ENCODE measurements at places on chromosomes 3 and 15.

DNA sequence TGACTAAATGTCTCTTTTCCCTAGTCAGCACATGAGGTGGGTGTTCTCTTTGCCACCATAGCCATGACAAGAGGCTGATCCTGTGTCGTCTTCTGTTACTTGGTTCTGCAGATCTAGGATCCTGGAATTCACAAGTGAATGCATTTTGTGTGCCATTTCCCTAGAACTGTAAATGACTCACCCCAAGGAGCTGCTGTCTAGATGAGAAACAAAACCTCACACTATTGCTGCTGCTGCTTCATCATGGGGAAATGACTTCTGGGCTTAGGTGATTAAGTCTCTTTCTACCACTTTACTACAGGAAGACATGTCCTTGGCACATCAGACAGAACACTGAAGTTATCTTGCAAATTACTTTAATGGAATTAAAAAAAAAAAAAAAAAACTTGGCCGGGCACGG is 54.9 kb downstream of the SLCO3A1 start:
- DNase-seq: no peak

GRCh38 chr3:52021489-52022268 is 26.0 kb upstream of the RPL29 start:
- DNase-seq: peak; percentile 94

DNA sequence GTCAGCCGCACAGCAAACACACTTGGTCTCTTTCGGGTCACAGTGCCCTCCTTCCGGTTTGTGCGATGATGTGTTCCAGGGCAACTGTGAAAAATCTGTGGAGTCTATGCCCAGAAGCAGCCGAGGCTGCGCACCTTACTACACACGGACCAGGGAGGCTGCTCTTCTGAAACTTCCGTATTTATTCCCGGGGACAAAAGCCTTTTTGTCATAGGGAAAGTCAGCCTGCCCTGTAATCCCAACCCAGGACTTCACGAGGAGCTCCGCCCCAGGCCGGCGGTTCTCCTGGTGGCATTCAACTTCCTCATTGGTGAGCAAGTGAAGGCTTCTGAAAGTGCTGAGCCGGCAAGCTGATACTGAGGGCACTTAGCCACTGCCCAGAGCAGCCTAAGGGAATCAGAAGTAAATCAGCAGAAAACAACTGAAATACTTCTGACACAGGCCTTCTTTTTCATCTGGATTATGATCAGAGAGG is 126.5 kb downstream of the FMN1 start:
- DNase-seq: peak; percentile 77

DNA sequence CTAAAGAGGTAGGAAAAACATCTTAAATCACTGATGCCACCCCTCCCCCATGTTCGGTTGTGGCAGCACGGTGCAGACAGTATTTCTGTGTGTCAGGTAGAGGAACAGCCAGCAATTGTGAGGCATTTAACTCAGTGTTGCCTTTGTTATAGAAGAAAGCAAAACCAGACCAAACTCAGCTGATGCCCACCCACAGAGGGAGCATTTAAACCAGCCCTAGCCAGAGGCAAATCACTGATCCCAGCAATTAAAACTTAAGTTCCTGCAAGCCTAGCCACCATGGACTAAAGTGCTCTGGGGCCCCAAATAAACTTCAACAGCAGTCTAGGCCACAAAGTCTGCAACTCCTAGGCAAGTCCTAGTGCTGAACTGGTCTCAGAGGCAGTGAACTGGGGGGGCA is 94.5 kb downstream of the CFAP20DC start:
- peak; percentile 66 for DNase-seq

GRCh38 chr3:124837730-124838186 is 49.4 kb downstream of the ITGB5 start:
- DNase-seq: peak; percentile 5

DNA sequence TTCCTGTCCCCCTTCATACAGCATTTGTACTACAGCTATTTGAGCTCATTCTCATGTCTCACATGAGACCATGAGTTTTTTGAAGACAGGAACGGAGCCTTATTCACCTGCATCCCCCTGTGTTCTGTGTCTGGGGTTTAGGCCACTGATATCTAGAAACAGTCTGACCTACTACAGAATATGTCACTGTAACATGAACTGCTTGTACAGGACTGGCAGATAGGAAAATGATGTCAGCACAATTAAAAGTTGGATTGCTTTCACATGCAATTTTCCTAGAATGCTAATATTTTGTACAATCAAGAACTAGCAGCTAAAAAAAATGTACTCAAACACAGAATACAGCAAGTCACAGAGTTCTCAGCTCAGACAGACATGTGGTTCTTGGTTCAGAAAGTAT is 90.8 kb upstream of the FGF12 start:
- DNase-seq: no peak

- no peak for DNase-seq
These were observed 150.9 kb downstream of the CNTN3 start for GRCh38 chr3:74463515-74463914.

DNA sequence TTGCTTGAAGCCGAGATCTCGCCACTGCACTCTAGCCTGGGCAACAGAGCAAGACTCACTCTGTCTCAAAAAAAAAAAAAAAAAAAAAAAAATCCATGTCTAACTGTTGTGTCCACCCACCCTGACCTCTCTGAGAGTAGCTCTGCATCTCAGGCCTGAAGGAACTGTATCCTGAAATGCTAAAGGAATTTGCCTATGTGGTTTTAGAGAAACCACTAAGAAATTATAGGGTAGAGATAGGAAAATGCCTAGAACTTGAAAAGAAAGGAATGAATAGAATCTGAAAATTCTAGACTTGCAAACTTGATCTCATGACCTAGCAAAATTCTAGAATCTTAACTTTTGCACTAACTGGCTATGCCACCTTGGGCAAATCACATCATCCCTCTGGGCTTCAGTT is 217.5 kb upstream of the ROPN1 start:
- no peak for DNase-seq

DNA sequence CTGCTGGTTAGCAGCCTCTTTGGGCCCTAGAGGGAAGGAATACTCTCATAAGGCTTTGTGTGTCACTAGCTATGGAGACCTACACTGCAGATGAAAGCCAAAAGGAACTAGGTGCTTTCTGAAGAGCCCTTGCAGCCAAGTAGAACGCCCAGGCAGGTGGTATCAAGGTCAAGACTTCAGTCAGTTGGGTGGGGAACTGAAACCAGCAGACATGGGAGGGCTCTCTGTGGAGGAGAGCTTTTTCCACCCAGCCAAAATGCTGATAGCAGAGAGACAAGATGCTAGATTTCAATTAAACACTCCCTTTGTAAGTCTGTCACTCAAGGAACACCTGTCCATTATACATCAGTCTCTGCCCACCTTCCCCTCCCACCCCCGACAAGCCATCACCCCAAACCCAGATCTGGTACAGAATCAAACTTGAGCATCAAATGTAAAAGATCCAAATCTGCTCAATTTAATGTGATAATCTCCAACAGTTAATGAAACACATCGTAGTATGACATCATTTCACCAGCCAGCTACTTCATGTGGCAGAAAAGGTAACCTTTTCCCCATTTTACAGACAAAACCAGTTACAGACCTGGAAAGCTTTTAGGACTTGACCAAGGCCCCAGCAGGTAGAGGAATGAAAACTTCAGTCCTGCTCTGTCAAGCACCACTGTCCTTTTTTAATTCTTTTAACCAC is 14.6 kb downstream of the MRPS25 start:
- DNase-seq: no peak

DNA sequence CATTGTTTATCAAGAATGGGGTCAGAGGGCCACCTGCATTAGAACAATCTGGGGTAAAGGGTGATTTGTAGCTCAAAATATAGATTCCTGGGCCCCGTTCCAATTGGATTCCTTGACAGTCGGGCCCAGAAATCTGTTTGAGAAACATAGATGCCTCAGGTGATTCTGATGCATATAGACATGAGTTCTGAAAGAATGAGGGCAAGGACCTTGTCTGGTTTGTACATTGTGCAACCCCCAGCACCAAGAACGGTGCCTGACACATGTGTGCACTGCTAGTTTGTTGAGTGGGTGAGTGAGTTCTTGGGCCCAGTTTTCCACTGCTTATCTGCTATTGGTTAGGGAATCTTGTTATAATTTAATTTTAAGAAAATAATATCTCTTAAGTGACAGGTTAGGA is 16.6 kb downstream of the CRYBG3 start:
- DNase-seq: peak; percentile 8

DNA sequence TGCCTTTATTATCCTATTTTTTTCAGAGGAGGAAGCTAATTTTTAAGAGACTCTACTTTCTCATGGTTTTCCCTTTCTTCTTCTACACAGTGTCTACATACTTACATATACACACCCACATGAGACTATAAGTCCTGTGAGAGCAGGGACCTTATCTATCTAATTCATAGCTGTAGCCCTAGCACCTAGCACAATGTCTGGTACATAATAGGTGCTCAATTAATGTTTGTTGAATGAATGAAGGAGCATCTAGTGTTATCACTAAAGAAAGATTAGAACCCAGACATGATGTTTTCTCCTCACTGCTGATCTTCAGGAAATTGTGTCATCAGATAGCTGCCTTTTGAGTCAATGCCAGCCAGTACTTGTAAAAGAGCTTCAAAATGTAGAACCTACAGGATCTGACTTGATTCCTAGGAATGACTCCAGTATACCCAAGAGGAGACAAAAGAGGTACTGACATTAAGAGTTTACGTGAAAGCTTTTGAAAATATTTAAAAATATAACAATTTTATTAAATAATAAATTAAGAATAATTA is 2.5 kb downstream of the SCG5 start:
- no peak for DNase-seq

DNA sequence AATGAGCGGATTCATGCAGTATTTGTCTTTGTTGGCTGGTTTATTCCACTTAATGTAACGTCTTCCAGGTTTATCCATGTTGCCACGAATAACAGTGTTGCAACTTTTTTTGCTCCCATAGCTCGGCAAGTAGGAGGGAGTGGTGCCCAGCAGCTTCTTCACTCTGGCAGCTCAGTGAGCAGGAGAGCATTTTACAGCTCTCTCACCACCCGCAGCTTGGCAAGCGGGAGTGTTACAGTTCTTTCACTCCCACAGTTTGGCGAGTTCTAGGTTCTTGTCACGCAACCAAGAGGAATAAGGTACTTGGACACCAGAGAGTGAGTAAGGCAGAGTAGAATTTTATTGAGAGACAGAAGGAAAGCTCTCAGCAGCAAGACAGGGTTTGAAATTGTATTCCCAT is 935.2 kb downstream of the TBL1XR1 start:
- no peak for DNase-seq

GRCh38 chr3:33860373-33861050 is 62.1 kb downstream of the PDCD6IP start:
- no peak for DNase-seq

GRCh38 chr3:7290077-7290825 is 429.3 kb downstream of the GRM7 start:
- DNase-seq: no peak

DNA sequence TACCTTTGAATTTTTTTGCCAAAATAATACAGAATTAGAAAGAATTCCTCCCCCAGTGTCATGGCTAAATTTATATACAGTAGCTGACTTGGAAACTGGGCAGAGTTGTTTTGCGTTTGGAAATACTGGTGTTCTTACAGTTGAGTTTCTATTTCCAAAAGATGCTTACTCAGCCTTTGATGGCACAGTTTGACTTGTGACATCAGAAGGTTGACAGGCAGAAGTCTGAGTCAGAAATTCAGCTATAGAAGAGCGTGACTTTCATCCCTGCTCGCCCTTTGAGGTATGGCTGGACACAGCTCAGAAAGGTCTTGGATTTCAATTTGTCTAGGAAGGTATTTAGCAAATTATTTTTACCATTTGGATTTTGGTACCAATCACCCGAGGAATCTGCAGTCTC is 175.8 kb downstream of the VGLL4 start:
- DNase-seq: no peak

DNA sequence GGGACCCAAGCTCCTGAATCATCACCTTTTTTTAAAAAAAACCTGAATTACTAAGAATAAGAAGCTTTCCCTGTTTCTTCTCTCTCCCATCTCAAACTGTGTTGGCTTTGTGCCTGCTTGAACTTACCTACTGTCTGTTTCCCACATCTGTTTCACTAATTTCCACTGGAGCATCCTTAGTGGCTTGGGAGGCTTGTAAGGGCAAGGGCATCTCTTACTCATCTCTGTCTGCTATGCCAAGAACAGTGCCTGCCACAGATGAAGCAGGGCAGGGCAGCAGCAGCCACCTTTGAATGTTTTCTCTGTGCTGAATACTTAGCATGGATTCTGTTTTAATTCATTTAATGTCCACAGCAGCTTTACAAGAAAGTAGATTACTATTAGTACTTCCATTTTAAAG is 42.3 kb downstream of the SNRK start:
- no peak for DNase-seq

GRCh38 chr3:126109880-126110235 is 25.9 kb upstream of the SLC41A3 start:
- no peak for DNase-seq

- DNase-seq: peak; percentile 32
These were observed 41.8 kb downstream of the IL5RA start for GRCh38 chr3:3068358-3068881.

DNA sequence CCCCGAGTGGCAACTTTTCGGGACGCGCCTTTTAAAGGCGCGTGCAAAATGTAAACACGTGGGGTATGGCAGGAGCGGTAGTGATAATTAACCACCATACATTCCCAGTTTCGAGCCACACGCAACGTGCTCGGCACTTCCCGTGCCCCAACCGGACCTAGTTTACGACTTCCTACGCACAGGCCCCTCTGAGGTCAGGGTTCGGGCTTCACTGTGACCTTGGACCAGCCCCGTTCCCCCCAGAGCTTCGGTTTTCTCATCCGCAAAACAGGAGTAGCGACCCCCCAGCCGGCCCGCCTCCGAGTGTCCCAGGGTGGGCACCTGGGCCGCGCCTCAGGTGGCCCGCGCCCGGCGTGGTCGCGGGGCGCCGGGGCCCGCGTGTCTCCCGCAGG is 451 bp downstream of the CHCHD4 start:
- peak; percentile 52 for DNase-seq

- DNase-seq: peak; percentile 91
These were observed 5.2 kb downstream of the SOX2 start for GRCh38 chr3:181716966-181717365.

DNA sequence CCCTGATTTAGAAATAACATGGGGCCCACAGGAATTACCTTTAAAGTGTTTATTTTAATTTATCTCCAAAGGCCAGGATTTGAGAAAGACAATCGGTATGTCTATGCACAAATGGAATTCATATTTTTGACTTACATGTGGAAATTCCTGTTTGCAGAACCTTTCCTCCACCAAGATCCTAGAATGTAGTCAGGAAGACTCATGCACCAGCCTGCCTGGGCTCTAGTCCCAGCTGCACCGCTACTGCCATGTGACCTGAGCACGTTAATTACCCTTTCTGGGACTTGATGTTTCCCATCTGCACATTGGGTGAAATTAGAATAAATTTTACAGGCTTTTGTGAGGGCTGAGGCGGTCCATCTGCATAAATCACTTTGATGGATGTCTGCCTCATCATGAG is 194.2 kb downstream of the ATP10A start:
- DNase-seq: no peak

GRCh38 chr3:178297199-178297598 is 239.0 kb upstream of the KCNMB2 start:
- no peak for DNase-seq

- DNase-seq: no peak
These were observed 16.1 kb downstream of the CHAC1 start for GRCh38 chr15:40969363-40969762.

- DNase-seq: peak; percentile 38
These were observed 76.0 kb downstream of the TRANK1 start for GRCh38 chr3:36868614-36869436.

GRCh38 chr15:45093013-45093412 is 21.0 kb downstream of the DUOX2 start:
- DNase-seq: no peak

All from NCI-H69 (cell line).